ENCODE measurements at places on chromosomes 16 and 17.
A peak's percentile ranks its signal among the peaks of the same experiment; 100 is the strongest.

DNA sequence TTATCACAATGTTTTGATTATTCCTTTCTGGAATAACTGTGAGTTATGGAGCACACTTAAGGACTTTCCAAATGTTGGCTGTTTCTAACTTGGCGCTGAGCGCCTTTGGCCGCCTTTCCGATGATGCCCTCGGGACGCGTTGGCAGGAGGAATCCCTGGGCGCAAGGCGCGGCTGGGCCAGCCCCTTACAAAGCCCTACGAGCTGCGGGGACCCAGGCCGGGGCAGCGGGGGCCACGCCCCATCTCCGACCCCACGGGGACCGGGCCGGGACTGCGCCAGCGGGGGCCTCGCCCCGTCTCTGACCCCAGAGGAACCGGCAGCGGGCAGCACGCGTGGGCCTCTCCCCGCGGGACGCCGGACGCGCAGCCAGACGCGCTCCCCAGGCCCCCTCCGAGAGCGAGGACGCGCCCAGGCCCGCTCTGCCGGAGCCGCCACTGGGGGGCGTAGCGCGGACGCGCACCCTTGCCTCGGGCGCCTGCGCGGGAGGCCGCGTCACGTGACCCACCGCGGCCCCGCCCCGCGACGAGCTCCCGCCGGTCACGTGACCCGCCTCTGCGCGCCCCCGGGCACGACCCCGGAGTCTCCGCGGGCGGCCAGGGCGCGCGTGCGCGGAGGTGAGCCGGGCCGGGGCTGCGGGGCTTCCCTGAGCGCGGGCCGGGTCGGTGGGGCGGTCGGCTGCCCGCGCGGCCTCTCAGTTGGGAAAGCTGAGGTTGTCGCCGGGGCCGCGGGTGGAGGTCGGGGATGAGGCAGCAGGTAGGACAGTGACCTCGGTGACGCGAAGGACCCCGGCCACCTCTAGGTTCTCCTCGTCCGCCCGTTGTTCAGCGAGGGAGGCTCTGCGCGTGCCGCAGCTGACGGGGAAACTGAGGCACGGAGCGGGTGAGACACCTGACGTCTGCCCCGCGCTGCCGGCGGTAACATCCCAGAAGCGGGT is at the start of gene GAA:
GAA (plus strand) TSS at position 571 of the 935 bp plus-strand sequence. CDS start 3,006 bp downstream, outside the sequence.
- DNase-seq: peak; percentile 76

- DNase-seq: no peak
Measured at GRCh38 chr16:84898447-84898846, 78.7 kb downstream of the CRISPLD2 start.

GRCh38 chr17:33152783-33153182 is 140.3 kb downstream of the ASIC2 start:
- no peak for DNase-seq

DNA sequence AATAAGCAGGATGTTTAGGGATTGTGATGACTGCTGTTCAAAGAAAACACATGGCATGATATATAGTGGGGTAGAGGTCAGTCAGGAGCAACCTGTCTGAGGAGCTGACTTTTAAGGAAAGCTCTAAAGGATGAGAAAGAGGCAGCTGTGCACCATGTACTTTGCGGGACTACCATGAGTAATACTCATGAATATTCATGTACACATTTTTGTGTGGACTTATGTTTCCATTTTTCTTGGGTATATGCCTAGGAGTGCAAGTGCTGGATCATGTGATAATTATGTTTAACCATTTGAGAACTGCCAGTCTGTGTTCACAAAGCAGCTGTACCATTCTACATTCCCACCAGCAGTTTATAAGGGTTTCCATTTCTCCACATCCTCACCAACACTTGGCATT is 35.8 kb downstream of the BEAN1 start:
- no peak for DNase-seq

DNA sequence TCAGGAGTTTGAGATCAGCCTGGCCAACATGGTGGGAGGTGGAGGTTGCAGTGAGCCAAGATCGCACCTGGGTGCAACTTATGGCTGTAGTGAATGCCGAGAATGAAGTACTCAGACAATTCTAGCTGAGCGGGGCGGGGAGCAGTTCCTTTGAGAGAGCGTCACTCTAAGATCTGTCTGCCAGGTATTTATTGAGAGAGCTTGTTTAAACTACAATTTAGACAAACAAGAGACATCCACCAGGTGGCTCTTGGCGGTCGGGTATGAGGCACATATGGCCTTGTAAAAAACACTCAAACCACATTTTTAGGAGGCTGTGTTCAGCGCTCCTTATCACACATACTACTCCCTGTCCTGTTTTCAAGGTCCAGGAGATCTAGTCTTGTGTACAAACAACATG is 40.6 kb upstream of the CDH1 start:
- DNase-seq: no peak

- DNase-seq: no peak
Measured at GRCh38 chr16:11099672-11100205, 155.4 kb downstream of the CLEC16A start.

DNA sequence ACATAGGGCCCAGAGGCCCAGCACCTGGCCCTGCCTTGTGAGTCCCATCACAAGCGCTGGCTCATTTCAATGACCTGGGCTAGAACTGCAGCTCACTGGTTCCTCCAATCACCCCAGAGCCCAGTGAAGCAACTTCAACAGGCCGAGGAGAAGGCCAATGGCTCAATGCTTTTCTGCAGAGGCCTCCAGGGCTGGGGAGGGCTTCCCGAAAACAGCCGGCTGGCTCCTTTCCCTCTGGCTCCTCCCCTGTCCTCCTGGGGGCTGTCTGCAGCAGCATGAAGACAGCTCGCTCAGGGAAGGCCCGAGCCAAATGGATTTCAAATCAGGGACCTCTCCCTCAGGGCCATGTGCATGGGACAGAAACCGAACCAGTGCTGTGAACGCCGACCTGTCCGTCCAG is 121.6 kb downstream of the ZNF423 start:
- no peak for DNase-seq

DNA sequence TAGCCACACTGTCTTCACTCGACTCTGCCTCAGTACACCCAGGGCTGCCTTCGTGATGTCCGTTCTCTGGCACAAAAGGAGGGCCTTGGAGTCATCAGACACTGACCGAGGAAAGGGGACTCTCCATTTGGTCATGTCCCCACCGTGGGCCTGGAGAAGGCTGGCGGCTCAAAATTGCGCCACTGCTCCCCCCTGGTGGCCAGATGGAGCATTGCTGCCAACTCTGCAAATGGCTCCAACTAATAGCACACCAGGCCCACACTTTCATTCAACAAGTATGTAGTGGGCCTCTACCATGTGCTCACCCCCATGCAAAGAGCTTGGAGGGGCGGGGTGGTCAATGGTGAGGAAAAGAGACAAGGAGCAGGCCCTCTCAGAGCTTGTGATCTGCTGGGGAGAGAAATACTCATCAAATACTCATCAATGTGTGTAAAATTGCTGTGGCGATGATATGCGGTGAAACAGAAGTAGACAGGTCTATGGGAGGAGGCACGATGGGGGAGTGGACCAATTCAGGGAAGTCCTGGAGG is 5.2 kb upstream of the GRIN2C start:
- peak; percentile 56 for DNase-seq

- DNase-seq: no peak
Measured at GRCh38 chr17:67258821-67259468, 13.9 kb upstream of the HELZ start.

GRCh38 chr17:40541060-40541872 is 24.0 kb downstream of the CCR7 start:
- DNase-seq: no peak

DNA sequence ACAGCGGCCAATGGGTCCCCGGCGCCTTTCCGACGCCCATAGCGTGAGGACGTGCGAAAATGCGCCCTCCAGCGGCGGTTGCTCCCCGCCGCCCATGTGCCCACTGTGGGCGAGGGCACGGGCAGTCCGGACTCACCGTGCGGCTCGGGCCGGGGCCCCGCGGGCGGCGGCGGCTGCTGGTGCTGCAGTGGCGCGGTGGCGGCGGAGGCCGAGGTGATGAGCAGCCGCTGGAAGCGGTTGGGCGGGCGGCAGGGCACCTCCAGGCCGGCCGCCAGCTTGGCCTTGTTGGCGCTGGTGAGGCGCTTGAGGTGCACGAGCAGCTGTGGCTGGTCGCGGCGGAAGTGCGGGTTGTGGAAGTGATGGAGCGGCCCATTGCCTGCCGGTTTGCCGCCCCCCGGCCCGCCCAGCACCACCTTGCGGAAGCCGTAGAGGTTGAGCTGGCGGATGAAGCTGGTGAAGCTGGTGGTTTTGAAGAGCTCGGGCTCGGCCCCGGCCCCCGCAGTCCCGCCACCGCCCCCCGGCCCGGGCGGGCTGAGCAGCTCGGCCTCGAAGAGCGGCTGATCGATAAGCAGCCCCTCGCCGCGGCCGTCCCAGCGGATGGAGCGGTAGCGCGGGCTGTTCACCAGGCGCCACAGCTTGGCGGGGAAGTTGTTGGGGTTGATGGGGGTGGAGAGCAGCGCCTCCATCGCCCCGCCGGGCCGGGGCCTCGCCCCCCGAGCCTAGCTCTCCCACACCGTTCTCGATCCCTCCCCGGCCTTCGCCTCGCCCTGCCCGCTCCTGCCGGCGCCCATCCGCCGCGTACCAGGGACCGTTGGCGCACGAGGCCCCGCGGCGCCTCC is at the start of gene HSF5:
HSF5 (minus strand) TSS at position 820 of the 839 bp plus-strand sequence; CDS start at position 686, 134 bp downstream.
- peak; percentile 75 for DNase-seq

GRCh38 chr16:76577003-76577402 is 299.8 kb downstream of the CNTNAP4 start:
- no peak for DNase-seq

GRCh38 chr17:8865385-8865784 is 2.1 kb downstream of the PIK3R6 start:
- DNase-seq: no peak

DNA sequence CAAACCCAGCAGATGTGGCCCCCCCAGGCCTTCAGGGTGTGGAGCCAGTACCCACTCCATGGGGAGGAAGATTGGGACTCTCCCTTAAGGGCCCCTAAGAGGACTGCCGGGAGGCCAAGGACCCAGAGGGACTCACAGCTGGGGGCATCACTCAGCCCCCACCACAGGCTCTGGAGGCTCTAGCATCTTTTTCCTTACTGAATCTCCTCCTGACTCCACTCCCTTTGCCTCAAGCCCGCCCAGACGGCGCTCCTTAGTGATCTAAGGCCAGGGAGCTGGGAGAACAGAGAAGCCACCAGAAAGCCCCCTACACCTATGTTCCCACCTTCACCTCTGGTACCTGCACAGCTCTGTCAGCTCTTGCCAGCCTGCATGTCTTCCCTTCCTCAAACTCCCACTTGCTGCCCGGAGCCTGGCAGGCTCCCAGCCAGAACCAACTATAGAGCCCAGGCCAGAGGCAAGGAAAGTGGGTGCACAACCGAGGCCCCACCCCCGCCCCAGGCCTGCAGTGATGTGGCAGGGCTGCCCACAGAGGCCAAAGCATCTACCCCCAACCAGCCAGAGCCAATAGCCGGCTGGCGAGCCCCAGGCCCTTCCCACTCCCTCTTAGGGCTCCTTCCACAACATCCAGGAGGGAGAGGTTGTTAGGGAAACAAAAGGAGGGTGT is 22.3 kb upstream of the MPO start:
- no peak for DNase-seq

GRCh38 chr16:11260596-11260966 is 4.6 kb upstream of the SOCS1 start:
- DNase-seq: no peak

DNA sequence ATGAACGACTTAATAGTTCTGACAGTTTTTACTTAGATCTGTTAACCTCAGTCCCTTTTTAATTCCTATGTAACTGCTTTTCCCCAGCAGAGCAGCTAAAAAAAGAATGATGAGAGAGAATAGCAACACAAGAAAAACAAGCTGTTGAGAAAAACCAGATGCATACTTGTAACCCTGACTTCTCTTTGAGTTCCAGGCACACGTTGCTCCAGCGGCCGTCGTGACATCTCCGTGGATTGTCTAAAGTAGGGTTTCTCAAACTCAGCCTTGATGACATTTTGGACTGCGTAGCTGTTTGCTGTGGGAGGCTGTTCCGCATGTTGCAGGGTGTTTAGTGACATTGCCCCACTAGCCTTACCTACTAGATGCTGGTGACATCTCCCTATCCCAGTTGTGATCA is 324.0 kb downstream of the SNX29 start:
- DNase-seq: no peak

DNA sequence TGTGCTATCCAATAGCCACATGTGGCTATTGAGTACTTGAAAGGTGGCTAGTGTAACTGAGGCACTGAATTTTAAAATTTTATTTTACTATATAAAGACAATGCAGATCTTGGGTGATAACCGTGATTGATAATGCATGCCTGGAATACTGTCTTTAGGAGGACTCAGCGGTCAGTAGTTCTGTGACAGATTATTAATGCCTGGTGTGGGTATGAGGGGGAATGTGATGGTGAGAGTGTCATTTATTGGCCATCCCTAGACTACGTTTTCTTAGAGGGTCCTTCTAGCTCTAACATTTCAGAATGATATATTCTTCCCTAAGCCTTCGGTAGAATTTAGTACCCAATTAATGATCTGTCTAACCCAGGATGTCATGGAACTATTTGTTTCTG is 157.6 kb downstream of the CPPED1 start:
- no peak for DNase-seq
